ENCODE measurements at places on chromosomes 4 and X.

GRCh38 chrX:68685685-68686084 lies 38.2 kb downstream of the STARD8 start:
- no peak for DNase-seq

GRCh38 chr4:173535165-173535902 lies 5.3 kb upstream of the HAND2 start:
- no peak for DNase-seq

DNA sequence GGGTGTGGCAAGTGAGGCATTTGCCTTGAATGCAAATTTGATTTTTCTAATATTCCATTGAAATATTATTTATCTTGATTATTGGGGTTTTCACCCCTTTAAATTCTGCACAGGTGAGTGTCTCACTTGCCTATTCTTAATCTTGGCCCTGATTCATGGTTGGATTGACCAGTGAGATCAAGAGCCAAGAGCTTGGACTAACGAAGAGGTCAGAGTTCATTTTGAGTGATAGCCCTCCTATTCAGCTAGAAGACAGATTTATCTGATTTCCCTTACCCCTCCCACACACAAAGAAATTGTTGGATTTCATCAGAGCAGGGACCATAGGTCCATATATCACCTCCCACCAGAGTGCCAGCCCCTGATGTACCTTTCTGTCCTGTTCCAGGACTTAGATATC lies 11.6 kb upstream of the ACOT9 start:
- no peak for DNase-seq

GRCh38 chrX:64977830-64978229 lies 1.6 kb upstream of the ZC4H2 start:
- DNase-seq = no peak

GRCh38 chr4:896216-896615 lies 35.9 kb downstream of the GAK start:
- DNase-seq = no peak

DNA sequence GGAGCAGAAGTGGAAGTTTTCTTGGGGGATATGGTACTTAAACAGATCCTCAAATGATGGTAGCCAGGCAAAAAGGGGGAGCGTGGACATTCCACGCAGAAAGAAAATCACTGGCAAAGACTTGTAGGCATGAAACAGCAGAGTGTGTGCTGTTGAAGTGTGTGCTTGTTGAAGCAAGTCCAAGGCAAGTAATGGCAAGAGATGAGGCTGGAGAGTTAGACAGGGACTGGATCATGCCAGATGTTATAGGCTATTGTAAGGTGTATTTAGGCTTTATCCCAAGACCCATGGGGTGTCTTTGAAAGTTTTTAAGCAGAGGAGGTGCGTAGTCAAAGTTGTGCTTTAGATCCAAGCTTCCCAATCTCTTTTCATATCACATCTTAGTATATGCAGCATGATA lies 124.5 kb downstream of the MBNL3 start:
- DNase-seq = no peak

- no peak for DNase-seq
These were observed 377.8 kb downstream of the KLHL4 start for GRCh38 chrX:87895421-87895820.

DNA sequence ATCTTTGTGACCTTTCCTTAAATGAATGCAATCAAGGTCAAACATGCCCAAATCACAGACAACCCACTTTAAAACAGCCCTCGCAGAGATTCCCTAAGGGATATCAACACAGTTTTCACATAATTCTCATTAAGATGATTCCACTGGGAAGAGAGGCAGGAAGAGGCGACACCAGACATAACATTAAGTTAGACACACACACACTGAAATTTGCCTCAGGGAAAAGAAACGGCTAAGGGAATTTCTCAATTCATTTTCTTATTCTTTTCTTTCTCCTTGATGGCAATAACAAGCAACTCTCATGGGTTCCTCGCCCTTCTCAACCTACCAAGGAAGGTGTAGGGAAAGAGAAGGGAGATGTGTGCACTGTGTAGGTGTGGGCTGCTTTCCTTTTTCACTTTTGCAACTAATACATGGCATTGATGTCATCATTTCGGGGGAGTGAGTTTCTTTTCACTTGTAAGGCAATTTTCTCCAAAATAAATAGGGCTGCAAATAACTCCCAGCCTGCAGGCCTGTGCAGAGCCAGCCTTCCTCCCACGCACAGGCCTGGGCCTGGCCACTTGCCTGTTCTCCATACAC lies 41.4 kb downstream of the SOD3 start:
- DNase-seq = no peak

- no peak for DNase-seq
These were observed 129.0 kb downstream of the TMEM47 start for GRCh38 chrX:34528081-34528480.

DNA sequence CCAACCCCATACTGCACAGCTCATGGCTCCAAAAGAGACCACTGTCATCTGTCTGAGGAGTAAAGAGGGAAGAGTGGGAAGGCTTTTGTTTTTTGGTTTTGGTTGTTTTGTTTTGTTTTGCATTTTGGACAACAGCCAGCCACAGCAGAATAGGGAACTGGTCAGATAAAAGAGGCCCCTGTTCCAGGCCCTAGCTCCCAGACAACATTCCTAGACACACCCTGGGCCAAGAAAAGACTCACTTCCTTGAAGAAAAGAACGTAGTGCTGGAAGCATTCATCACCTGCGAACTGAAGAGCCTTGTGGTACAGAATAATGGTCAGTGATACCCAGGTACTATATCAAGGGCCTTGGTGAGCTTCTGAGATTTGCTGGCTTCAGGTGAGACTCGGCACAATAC lies 619.4 kb upstream of the SPANXN1 start:
- no peak for DNase-seq

- DNase-seq = no peak
These were observed 24.8 kb downstream of the HOPX start for GRCh38 chr4:56656346-56656643.

DNA sequence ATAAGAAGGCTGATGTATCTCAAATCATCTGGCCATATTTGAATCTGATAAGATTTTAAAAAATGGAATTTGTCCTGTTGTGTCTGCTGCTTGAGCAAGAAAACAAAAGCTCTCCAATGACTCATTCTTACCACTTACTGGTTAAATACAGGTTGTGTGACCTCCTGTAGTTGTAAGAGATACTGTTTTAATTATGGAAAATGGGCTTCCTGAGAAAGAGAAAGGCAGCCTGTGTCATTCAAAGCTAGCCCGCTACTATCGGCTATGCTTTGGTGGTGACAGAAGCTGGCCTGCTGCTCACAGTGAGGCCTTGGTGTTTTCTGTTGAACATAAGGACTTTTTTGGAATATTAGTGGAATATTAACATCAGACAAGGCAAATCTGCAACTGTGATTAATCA lies 1722.1 kb upstream of the PCDH10 start:
- DNase-seq = no peak

- no peak for DNase-seq
These were observed 85.0 kb upstream of the MYOZ2 start for GRCh38 chr4:119050527-119051090.

DNA sequence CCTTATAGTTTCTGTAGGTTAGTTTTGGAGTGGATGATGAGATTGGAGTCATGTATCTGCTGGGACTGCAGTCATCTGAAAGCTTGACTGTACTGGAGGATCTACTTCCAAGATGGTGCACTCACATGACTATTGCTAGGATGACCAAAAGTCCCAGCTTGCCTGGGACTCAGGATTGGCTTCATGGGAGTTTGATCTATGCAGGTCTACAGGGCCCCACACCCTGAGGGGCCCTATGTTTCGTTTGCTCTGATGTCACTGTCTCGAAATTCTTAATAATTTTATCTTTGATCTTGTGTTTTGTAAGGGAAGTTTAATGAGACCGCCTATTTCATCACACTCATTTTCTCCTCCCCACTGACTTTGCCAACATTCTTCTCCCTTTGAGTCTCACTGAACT lies at the start of gene SMIM9:
TSS of gene SMIM9 (minus strand) at position 101 of the 400 bp plus-strand sequence. CDS start 3,806 bp downstream, outside the sequence.
- DNase-seq = no peak

DNA sequence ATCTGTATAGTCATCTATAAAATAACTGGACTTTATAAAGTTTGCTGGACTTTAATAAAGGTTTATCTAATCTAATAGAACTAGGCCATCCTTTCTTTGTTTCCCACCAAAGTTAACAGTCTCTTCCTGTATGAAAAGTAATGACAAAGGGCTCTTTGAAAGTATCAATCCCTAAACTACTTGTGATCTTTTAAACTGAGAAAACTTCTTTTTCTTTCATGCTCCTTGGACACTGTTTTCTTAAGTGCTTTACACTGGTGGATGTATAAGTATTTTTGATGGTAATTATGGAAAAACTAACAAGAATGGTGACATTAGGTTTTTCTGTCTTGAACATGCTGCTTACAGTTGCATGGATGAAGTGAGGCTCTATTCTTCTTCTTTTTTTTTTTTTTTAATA lies 2.4 kb upstream of the ZFX start:
- DNase-seq = no peak

DNA sequence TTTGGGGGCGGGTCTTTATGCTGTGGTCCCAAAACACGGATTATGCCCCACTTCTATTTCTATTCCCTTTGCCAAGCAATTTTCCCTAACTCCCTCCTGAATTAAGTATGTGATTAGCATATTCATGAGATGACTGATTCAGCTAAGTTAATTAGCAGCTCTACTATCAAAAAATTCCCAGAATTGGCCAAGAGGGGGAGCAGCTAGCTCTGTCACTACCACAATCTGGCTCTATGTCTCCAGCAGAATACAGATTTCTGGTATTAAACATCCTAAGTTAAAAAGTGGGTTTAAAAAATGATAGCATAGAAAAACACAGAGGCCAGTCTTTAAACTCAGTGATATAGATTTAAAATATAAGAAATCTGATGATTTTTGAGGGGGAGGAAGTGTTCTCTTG lies 80.3 kb downstream of the GPC4 start:
- peak; percentile 1 for DNase-seq

DNA sequence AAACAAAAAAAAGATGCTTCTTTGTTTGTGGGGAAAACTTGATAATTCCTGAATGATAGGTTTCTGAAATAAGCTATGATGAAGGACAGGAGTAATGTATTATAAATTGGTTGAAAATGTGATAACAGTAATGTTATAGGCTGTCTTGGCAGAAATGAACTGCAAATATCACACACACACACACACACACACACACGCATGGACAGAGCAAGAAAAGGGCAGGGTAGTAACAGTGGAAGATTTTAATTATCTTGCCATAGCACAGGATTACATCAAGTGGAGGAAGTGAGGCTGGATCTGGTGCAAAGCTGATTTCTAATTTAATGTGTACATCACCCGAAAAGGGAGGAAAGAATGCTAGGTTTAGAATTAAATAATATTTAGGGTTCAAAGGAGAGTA lies 97.5 kb upstream of the CXXC4 start:
- no peak for DNase-seq

GRCh38 chr4:10962246-10962645 lies 277.7 kb upstream of the CLNK start:
- DNase-seq = no peak

- DNase-seq = no peak
These were observed 29.2 kb downstream of the P2RY8 start for GRCh38 chrX:1507511-1508463.

DNA sequence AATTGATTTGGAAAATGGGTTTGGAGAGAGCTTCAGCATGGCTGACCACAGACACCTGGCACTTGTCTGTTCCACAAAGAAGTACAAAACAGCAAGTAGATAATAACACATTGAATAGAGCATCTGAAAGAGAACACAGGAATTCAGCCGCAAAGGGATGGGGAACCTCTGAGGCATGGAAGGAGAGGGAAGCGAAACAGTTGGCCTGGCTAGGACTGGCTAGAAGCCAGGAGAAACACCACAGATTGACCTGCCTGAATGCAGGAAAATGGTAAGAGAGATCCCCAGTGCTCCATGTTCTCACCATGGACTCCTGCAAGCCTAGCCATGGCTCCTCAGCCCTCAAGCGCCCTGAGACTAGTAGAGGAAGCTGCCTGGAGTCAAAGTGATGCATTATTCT lies 169.7 kb upstream of the SH3RF1 start:
- DNase-seq = no peak

- DNase-seq = no peak
These were observed 69.7 kb upstream of the TFDP3 start for GRCh38 chrX:133287860-133288259.

- DNase-seq = peak; percentile 39
These were observed 99.4 kb upstream of the PUDP start for GRCh38 chrX:7247346-7247745.

GRCh38 chr4:66575008-66575696 lies 904.9 kb upstream of the EPHA5 start:
- no peak for DNase-seq

DNA sequence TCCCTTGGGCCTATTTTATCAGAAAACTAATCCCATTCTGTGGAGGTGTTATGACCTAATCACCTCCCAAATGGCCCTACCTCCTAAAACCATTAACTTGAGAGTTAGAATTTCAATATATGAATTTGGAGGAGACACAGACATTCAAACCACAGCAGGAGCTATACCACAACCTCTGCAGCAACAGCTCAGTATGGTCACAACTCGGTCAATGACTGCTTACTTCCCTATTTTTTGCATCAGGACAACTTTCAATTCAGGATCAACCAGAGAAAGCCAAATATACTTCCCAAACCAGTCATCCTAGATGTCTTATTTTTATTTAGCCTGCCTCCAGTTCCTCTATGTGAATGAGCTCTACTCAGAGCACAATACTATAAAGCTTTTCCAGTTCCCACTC lies 11.3 kb upstream of the SMARCA5 start:
- no peak for DNase-seq

- DNase-seq = no peak
These were observed 12.0 kb downstream of the COL4A6 start for GRCh38 chrX:108426262-108426661.

DNA sequence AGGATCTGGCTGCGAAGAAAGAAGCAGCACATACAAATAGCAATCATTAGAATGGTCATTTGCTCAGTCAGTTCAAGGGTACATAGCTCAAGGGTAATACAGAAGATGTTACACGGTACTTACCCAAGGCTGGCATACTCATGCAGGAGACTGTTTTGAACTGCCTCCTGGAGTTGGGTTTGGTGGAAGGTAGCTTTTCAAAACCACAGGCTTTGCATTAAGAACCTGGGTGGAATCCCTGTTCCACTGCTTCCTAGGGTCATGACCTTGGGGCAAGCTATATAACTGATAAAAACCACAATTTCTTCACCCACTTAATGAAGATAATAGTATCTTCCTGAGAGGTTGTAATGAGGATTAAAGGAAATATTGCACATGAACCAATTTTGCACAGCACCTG lies 36.5 kb downstream of the TBC1D9 start:
- no peak for DNase-seq
